ENCODE measurements at places on chromosomes 7 and 10.
A peak's percentile ranks its signal among the peaks of the same experiment; 100 is the strongest.

GRCh38 chr7:126774077-126774476 is 478.7 kb downstream of the GRM8 start:
- H3K4me1 ChIP-seq: no peaks in the 10 kb centered on the region
- H3K36me3 ChIP-seq: no peaks in the 10 kb centered on the region
- no peak overlapping the region for H3K4me3 ChIP-seq
- peaks cover 6% of the 10 kb centered on the region for H3K27me3 ChIP-seq

GRCh38 chr7:60017-60675 is 132.2 kb upstream of the FAM20C start:
- no peak overlapping the region for H3K27ac ChIP-seq
- H3K36me3 ChIP-seq: no peaks in the 10 kb centered on the region
- no peak overlapping the region for H3K4me3 ChIP-seq
- peaks cover 9% of the 10 kb centered on the region for H3K4me1 ChIP-seq
- DNase-seq: no peak

GRCh38 chr7:55086413-55087201 is 67.8 kb downstream of the EGFR start:
- peak overlapping the region; percentile 35 for H3K27ac ChIP-seq
- peak overlapping the region; percentile 55 for H3K4me3 ChIP-seq
- H3K36me3 ChIP-seq: no peaks in the 10 kb centered on the region

DNA sequence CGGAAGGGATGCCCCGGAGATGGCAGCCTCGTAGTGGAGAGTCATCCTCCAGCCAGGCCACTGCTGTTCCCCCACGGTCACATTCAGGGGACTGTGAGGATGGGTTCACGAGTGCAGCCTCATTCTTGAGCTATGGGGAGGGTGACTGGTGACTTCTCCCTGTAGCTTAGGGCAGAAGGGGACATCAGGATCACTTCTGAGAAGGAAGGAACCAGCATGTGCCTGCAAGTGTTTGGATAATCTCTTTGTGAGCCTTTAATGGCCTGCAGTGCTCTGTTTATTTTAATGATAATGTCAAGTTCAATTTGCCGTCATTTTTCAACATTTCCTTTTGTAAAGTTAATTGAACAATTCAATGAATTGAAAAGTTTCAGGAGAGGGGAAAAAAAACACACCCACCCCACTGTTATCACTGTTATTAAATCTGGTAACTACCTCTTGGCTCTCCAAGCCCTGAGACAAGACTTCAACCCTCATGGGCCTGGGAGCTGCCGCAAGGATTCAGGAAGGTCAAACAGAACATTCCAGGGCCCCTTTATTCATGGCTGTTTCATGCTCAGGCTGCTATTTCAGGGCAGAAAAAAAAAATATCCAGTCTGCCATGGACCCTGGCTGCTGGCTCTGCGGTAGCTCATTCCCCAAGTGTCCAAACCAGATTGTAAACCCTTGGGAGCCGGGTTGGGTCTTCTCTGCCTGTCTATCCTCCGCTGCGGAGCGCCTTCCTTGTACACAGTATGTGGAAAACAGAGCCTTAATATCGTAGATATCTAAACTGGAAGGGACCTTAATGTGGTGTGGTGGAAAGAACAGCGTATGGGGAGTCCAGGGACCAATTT is 100.4 kb downstream of the CDH23 start:
- peaks cover 4% of the 10 kb centered on the region for H3K27me3 ChIP-seq
- H3K4me1 ChIP-seq: peaks cover 11% of the 10 kb centered on the region
- DNase-seq: no peak
- no peaks in the 10 kb centered on the region for H3K36me3 ChIP-seq

- H3K4me3 ChIP-seq: no peak overlapping the region
- H3K27me3 ChIP-seq: no peaks in the 10 kb centered on the region
- H3K27ac ChIP-seq: peak overlapping the region; percentile 98
- DNase-seq: no peak
Measured at GRCh38 chr7:150376560-150376959, 2.6 kb upstream of the ZNF775 start.

GRCh38 chr7:84697506-84697905 is 489.4 kb downstream of the SEMA3D start:
- no peak for DNase-seq
- no peak overlapping the region for H3K27ac ChIP-seq
- H3K4me3 ChIP-seq: no peak overlapping the region
- H3K36me3 ChIP-seq: no peaks in the 10 kb centered on the region
- no peaks in the 10 kb centered on the region for H3K4me1 ChIP-seq

- H3K4me3 ChIP-seq: no peak overlapping the region
- peaks cover 8% of the 10 kb centered on the region for H3K4me1 ChIP-seq
- no peak overlapping the region for H3K27ac ChIP-seq
- DNase-seq: no peak
- peaks cover 23% of the 10 kb centered on the region for H3K36me3 ChIP-seq
Measured at GRCh38 chr10:123038782-123039631, 30.2 kb downstream of the ACADSB start.

DNA sequence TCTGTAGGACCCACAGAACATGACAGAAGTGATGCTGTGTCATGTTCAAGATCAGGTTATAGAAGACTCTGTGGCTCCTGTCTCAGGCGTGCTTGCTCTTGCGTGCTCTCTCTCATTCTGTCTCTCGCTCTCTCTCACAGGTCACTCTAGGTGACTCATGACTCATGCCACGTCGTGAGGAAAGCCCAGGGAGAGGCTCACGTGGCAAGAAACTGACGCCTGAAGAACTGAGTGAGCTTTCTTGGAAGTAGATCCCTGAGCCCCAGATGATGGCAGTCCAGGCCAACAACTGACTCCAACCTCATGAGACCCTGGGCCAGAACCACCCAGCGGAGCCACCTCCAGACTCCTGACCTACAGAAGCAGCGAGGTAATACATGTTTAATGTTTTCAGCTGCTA is 103.3 kb downstream of the DNMBP start:
- H3K36me3 ChIP-seq: peaks cover 28% of the 10 kb centered on the region
- H3K4me3 ChIP-seq: no peak overlapping the region
- H3K27me3 ChIP-seq: no peaks in the 10 kb centered on the region
- H3K4me1 ChIP-seq: no peaks in the 10 kb centered on the region
- H3K27ac ChIP-seq: no peak overlapping the region

DNA sequence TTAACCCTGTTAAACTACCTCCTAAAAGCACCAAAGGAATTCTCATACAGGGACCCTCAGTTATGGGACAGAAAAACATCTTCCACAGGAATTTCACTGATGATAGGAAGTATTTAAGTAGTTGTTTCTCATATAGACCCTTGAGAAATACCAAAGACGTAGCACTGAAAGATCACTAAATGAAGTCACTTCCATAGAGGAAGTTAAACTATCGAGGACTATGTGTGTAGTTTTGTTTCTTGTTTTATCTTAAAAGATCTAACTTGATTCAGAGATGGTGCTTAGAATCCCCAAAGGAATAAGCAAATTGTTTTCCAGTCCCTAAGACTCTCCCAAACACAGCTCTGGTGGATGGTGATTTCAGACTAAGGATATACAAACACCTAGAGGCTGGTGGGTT is 94.8 kb upstream of the AFAP1L2 start:
- H3K27me3 ChIP-seq: no peaks in the 10 kb centered on the region
- peaks cover 10% of the 10 kb centered on the region for H3K36me3 ChIP-seq
- H3K4me3 ChIP-seq: peak overlapping the region; percentile 71
- peak overlapping the region; percentile 98 for H3K27ac ChIP-seq
- H3K4me1 ChIP-seq: peaks cover 57% of the 10 kb centered on the region

GRCh38 chr7:156932006-156932405 is 17.5 kb upstream of the NOM1 start:
- no peaks in the 10 kb centered on the region for H3K36me3 ChIP-seq
- peaks cover 4% of the 10 kb centered on the region for H3K27me3 ChIP-seq
- H3K27ac ChIP-seq: no peak overlapping the region
- no peak overlapping the region for H3K4me3 ChIP-seq
- H3K4me1 ChIP-seq: no peaks in the 10 kb centered on the region

DNA sequence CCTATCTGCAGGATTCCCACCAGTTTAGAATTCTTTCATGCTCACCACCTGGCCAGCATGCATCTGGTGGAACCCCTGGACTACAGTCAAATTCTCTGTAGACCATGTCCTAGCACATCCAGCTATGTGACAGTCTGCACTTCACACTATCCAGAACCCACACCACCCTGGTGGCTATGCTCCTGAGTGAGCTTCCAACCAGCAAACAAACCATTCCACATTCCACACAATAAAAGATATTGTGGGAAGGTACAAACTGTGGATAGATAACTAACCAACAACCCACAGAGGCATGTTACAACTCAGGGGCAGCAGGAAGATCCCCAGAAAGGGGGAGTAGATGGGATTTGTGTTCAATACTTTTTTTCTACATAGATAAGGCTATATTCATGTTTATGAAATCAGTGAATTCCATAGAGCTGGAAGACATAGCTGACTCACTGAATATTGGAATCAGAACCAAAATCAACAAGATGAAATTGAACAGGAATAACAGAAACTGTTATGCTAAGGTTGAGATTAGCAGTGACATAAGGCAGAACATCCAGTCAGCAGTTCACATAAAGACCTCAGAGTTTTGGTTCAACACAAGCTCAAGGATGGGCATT is 72.5 kb downstream of the LRRC17 start:
- H3K27ac ChIP-seq: no peak overlapping the region
- DNase-seq: no peak
- H3K4me1 ChIP-seq: peaks cover 6% of the 10 kb centered on the region
- no peak overlapping the region for H3K4me3 ChIP-seq

DNA sequence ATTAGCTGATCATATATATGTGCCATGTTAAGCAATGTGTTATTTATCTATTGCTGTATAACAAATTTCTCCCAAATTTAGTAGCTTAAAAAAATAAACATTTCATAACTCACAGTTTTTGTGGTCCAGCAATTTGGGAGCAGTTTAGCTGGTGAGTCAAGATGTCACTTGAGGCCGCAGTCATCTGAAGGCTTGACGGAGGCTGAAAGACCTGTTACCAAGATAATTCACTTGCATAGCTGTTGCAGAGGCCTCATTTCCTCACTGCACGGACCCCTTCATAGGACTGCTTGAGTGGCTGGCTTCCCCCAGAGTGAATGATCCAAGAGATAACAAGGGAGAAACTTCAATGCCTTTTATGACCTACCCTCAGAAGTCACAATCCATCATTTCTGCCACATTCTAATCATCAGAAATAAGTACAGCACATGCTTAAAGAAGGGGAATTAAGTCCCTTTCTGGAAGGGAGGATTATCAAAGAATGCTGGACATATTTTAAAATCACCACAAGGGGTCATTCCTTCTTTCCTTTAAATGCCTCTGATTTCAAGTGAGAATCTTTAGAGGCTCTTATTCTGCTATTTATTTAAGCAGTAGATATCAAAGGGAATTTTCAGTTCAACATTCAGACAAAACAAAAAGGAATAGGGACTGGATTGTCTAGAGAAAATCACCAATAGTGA is 10.5 kb upstream of the SRPK2 start:
- no peak overlapping the region for H3K27ac ChIP-seq
- H3K4me3 ChIP-seq: no peak overlapping the region
- H3K27me3 ChIP-seq: no peaks in the 10 kb centered on the region
- H3K36me3 ChIP-seq: no peaks in the 10 kb centered on the region
- peaks cover 8% of the 10 kb centered on the region for H3K4me1 ChIP-seq

GRCh38 chr10:48526011-48526821 is 78.7 kb downstream of the ARHGAP22 start:
- no peaks in the 10 kb centered on the region for H3K4me1 ChIP-seq
- no peak overlapping the region for H3K4me3 ChIP-seq
- H3K27ac ChIP-seq: no peak overlapping the region
- no peak for DNase-seq

DNA sequence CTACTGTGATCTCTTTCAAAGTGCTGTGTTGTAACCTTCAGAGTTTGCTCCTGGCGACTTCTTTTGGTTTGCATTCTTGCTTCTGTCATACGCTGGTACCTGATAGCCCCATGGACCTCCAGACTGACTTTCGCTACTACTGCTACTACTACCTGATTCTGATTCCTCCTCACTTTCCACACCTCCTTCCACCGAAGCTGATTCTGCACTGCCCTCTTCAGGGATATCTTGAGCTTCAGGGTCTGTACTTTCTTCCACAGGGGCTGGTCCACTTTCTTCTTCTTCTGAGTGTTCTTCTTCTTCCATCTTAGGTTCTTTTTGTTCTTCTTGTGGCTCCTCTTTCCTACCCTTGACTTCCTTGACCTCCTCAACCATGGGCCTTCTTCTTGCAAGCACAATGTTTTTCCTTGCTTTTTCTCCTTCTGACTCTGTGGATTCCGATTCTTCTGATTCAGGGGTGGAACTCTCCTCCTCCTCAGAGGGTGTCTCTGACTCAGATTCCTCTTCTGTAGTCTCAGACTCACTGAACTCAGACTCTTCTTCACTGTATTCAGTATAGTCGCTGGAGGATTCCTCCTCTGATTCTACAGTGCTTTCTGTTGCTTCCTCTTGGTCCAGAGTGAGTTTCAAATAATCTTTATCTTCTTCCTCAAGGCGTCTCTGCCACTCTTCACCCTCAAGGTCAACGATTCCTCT is 992.2 kb downstream of the PCDH15 start:
- no peaks in the 10 kb centered on the region for H3K27me3 ChIP-seq
- DNase-seq: no peak
- H3K36me3 ChIP-seq: no peaks in the 10 kb centered on the region
- no peaks in the 10 kb centered on the region for H3K4me1 ChIP-seq
- H3K27ac ChIP-seq: no peak overlapping the region

DNA sequence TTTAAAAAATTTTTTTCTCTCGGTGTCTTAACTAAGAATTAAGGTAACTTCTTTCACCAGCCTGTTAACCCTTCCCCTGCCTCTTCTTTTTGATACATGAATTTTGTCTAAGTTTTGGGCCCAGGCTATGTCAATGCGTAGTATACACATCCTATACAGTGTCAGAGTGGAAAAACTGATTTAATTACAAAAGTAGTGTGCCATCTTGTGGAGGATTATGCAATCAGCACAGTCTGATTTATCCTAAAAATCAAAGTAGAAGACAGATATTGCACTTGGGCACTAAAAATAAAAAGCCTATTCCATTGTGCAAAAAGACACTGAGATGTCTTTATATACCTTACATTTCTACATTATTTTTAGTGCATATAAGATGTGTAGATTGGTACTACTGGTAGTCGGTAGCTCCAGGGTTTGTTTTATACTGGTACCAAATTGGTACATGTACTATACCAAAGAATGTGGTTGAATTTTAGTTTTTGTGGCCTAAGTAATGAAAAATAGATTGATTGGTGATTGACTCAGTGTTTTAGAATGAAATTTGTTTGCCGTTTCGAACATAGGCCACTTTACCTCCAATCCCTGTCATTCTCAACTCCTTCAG is 96.6 kb downstream of the MKLN1 start:
- DNase-seq: no peak
- H3K4me3 ChIP-seq: no peak overlapping the region
- peak overlapping the region; percentile 36 for H3K27ac ChIP-seq
- peaks cover 13% of the 10 kb centered on the region for H3K36me3 ChIP-seq
- H3K4me1 ChIP-seq: no peaks in the 10 kb centered on the region

GRCh38 chr7:157654350-157654749 is 317.5 kb downstream of the DNAJB6 start:
- H3K27ac ChIP-seq: no peak overlapping the region
- DNase-seq: no peak
- H3K4me1 ChIP-seq: no peaks in the 10 kb centered on the region
- no peaks in the 10 kb centered on the region for H3K36me3 ChIP-seq
- no peaks in the 10 kb centered on the region for H3K27me3 ChIP-seq
- no peak overlapping the region for H3K4me3 ChIP-seq

GRCh38 chr7:27634671-27635493 is 27.8 kb downstream of the HIBADH start:
- H3K4me3 ChIP-seq: no peak overlapping the region
- DNase-seq: no peak
- H3K36me3 ChIP-seq: peaks cover 13% of the 10 kb centered on the region
- H3K27ac ChIP-seq: no peak overlapping the region
- no peaks in the 10 kb centered on the region for H3K27me3 ChIP-seq
